ENCODE measurements at places on chromosomes 4 and X.

DNA sequence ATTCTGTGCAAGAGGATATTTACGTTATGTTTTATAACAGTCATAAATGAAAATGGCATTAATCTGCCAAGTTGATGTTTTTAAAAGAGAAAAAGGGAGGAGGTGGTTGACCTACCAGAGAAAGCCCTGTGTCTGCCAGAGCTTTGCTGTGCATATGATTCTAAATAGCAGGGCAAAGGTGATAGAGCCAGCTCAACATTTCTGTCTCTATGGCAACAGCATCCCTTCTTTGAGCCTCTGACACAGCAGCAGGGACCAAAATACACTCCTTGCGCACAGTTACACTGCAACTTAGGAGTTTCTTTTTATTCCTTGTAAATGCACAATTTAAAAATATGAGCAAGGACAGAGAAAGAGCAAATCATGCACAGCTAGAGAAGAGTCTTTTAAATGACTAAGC is 133.3 kb upstream of the RAI2 start:
- no peak for DNase-seq

DNA sequence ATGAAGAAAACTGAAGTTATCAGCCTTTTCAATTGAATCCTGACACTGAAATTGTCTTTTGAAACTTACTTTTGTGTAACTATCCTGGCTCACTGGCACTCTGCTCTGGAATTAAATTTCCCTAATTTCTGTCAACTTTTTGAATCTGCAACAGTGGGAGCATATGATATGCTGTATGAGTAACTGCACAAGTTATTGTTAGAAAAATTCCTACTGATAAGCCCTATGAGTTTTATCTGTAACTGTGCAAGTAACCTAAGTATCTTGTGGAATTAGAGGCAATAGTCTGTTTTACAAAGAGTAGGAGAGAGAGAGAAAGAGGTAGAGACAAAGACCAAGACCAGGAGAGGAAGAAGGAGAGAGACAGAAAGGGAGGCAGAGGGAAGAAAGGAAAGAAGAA is 9.2 kb upstream of the HPGD start:
- no peak for DNase-seq

- no peak for DNase-seq
Observed at GRCh38 chr4:87018753-87019152, 83.9 kb downstream of the AFF1 start.

DNA sequence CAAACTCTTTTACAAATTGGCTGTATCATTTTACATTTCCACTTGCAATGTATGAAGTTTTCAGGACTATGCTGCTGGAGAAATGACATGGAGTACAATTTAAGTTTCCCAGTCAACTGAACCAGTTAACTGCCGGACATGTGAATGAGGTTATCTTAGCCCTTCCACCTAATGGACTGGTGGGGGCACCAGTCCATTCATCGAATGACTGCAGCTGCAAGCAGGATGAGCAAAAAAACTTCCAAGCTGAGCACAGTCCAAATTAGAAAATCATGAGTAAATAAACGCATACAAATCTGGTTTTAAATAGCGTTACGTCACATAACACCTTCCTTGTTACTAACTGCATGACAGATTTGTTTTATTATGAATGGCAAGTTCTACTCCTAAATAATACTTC is 1131.5 kb downstream of the PCDH18 start:
- no peak for DNase-seq

GRCh38 chrX:124392794-124393193 is 46.4 kb downstream of the SH2D1A start:
- DNase-seq: no peak

DNA sequence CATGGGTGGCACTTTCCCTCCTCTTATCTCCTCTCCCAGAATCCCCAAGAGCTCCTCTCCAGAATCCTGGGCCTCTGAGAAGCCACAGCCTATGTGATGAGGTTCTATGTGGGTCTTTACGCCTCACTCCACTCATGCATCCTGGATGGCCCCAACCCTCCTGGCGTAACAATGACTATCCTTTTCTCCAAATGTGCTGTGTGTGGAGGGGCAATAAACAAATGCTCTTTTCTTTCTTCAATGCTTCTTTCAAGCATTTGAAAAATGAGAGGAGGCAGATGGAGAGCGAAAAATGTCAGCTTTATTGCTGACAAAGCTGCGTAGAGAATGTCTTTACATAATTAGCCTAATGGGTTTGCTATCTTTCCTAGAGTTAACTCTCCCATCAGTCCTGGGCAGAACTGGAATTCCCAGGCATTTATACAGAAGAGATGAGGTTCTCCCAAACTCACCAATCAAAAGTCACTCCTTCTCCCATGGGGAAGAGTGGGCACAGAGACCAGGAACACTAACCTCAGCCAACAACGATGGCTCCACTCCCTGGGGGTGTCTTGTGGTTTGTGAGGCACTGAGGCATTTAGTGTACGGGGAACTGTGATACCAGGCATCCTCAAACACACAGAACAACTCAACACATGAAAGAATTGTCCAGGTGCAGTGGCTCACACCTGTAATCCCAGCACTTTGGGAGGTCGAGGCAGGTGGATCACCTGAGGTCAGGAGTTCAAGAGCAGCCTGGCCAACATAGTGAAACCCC is 118.9 kb upstream of the SLC34A2 start:
- DNase-seq: no peak

- DNase-seq: no peak
Observed at GRCh38 chr4:153535772-153536513, 69.8 kb downstream of the TMEM131L start.

GRCh38 chr4:14871676-14872430 is 130.4 kb upstream of the CPEB2 start:
- DNase-seq: no peak

DNA sequence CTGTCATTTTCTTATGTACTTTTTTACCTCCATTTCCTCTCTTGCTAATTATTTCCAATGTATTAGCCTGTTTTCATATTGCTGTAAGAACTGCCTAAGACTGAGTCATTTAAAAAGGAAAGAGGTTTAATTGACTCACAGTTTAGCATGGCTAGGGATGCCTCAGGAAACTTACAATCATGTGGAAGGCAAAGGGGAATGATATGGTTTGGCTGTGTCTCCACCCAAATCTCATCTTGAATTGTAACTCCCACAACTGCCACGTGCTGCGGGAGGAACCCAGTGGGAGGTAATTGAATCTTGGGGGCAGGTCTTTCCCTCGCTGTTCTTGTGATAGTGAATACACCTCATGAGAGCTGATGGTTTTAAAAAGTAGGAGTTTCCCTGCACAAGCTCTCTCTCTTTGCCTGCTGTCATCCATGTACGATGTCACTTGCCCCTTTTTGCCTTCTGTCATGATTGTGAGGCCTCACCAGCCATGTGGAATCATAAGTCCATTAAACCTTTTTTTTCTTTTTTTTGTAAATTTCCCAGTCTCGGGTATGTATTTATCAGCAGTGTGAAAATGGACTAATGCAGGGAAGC is 870.0 kb upstream of the INTU start:
- no peak for DNase-seq

GRCh38 chr4:165439981-165440380 is 61.2 kb downstream of the CPE start:
- DNase-seq: no peak

DNA sequence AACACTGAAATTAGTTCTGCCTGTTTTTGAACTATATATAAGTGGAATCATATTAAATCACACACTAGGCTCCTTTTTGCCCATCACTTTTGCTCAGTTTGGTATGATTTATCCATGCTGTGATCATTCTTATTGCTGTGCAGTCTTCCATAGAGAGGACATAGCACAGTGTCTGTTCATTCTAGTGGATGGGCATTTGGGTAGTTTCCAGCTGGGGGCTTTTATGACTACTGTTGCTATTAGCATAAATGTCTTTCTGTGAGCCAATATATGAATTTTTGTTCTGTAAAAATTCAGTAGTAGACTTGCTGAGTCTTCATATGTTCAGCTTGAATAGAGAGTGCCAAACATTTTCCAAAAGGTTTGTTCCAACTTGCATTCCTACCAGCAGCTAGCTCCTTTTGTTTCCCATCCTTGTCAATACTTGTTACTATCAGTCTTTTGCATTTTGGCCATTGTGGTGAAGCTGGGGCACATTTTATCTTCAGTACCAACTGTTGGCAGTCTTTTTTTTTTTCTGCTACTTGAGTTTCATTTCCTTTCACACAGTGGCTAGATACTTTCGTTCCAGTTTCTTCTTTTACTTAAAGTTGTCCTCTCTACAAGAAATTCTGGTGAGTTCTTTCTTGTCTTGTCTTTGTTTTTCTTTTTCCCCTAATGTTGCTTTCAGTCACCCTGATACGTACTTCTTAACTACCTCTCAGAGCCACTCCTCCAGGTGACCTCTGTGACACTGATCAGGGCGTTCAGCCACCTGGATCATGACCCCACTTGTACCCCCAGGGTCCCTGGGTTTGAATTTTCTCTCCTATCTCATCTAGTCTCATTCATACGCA is 87.0 kb downstream of the ANXA3 start:
- no peak for DNase-seq

GRCh38 chr4:174352061-174352819 is 68.5 kb downstream of the CEP44 start:
- no peak for DNase-seq

DNA sequence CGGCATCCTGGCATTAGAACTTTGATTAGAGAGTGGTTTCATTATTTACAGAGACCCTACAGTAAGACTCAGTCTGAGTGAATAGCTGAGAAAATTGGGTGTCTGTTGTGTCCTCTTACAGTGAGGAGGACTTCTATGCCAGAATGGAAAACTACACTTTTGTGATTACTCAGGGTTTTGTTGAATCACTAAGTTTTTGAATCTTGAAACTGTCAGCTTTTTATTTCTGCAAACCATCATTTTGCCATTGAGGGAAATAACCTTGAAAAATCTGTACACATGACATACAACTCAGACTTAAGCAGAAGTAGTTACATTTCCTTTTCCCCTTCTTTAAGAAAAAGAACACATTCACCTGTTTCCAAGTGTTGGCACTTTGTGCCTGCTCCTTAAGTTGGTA is 117.6 kb upstream of the RASGEF1B start:
- no peak for DNase-seq

- no peak for DNase-seq
Observed at GRCh38 chr4:177369372-177369771, 59.7 kb downstream of the NEIL3 start.

DNA sequence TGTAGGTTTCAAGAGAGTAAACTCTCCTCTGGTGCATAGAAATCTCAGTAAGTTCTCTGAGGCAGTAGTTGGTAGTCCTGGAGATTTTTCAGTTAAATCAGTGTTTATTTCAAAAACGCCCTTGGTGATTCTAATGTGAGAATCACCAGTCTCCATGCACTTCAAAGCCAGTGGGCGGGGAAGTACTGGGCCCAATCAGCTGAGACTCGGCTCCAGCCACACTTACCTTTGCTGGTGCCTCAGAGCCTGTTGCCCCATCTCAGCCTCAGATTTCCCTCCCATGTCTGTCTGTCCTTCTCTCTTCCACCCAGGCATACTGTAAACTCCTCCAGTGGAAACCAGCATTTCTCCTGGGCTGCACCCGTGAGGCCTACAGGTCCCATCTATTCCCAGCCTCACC is 7.4 kb upstream of the MGST2 start:
- DNase-seq: no peak

Data from activated T-cell treated with anti-CD3 and anti-CD28 coated beads for 48 hours (primary cell).